CD8-positive, alpha-beta memory T cell (primary cell): ENCODE measurements at places on chromosomes 4 and X.

DNA sequence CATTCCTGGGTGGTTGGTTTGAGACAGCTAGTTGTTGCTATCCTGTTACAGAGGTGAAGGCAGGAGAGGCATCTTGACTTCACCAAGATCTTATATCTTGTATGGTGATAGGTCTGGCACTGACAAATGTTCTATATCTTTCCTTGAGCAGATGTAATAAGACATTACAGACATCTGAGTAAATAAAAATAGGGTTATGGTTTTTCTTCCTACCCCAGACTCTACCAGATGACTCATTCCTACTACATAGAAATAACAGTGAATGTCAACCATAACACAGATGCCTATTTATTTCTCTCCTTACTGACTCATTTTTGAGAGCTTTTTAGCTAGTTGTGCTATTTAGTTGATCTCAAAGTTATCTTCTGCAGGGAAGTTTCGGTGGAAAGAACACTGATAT, 21.9 kb downstream of the HNRNPH2 start:
- H3K36me3 ChIP-seq = no peaks in the 10 kb centered on the region
- DNase-seq = no peak
- H3K27me3 ChIP-seq = no peaks in the 10 kb centered on the region
- H3K4me1 ChIP-seq = no peaks in the 10 kb centered on the region
- no peak overlapping the region for H3K27ac ChIP-seq

DNA sequence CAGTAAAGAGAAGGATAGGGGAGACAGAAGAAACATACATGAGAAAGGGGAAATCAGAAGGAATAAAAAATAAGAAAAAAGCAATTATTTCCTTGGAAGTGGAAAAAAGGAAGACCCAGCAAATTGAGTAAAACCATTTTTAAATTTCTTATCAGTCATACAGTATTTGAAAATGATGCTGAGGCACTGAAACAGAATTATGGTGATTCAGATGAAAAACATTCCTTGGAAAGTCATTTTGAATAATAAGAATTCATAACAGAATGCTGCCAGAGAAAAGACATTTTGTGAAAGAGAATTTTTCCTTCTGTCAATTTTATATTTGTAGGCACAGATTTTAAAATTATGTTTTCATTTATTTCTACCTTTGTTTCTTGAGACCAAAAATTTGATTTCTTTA, 895.5 kb upstream of the EPHA5 start:
- H3K36me3 ChIP-seq = no peaks in the 10 kb centered on the region
- no peaks in the 10 kb centered on the region for H3K27me3 ChIP-seq
- no peak for DNase-seq

- no peak overlapping the region for H3K4me3 ChIP-seq
- H3K27ac ChIP-seq = no peak overlapping the region
- no peaks in the 10 kb centered on the region for H3K4me1 ChIP-seq
Observed at GRCh38 chr4:148069086-148069894, 337.4 kb downstream of the ARHGAP10 start.

DNA sequence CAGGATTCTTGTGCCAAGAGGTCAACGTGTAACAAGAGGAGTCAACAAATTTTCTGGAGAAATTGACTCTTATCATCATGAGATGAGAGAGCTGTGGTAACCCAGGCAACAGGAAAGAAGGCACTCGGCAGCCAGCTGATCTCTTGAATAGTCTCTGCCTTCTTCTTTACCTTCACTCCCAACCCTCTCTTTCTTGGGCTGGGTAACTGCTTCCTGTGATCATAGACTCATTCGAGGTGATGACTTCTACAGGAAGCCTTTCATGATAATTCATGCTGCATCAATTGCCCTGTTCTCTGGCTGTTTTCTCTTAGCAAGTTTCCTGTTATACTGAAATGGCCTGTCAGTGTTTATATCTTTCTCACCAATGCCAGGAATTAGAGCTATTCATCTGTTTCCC, 70.8 kb upstream of the FSTL5 start:
- H3K27ac ChIP-seq = no peak overlapping the region
- no peak overlapping the region for H3K4me3 ChIP-seq
- no peaks in the 10 kb centered on the region for H3K4me1 ChIP-seq
- H3K36me3 ChIP-seq = no peaks in the 10 kb centered on the region
- no peak for DNase-seq

- H3K27ac ChIP-seq = no peak overlapping the region
- H3K27me3 ChIP-seq = no peaks in the 10 kb centered on the region
- DNase-seq = no peak
- H3K4me3 ChIP-seq = no peak overlapping the region
Observed at GRCh38 chr4:11912886-11913285, 484.2 kb upstream of the HS3ST1 start.

GRCh38 chr4:6252051-6252450, 17.6 kb upstream of the WFS1 start:
- H3K27ac ChIP-seq = no peak overlapping the region
- H3K4me3 ChIP-seq = no peak overlapping the region
- no peak for DNase-seq
- peaks cover 4% of the 10 kb centered on the region for H3K4me1 ChIP-seq
- no peaks in the 10 kb centered on the region for H3K36me3 ChIP-seq

GRCh38 chr4:95415346-95415771, 133.4 kb downstream of the UNC5C start:
- DNase-seq = no peak
- no peaks in the 10 kb centered on the region for H3K36me3 ChIP-seq
- H3K27me3 ChIP-seq = no peaks in the 10 kb centered on the region
- no peaks in the 10 kb centered on the region for H3K4me1 ChIP-seq

- H3K4me3 ChIP-seq = no peak overlapping the region
- no peak for DNase-seq
- H3K4me1 ChIP-seq = no peaks in the 10 kb centered on the region
- peaks cover 5% of the 10 kb centered on the region for H3K36me3 ChIP-seq
- H3K27me3 ChIP-seq = no peaks in the 10 kb centered on the region
Observed at GRCh38 chr4:102299354-102300107, 45.8 kb downstream of the SLC39A8 start.

DNA sequence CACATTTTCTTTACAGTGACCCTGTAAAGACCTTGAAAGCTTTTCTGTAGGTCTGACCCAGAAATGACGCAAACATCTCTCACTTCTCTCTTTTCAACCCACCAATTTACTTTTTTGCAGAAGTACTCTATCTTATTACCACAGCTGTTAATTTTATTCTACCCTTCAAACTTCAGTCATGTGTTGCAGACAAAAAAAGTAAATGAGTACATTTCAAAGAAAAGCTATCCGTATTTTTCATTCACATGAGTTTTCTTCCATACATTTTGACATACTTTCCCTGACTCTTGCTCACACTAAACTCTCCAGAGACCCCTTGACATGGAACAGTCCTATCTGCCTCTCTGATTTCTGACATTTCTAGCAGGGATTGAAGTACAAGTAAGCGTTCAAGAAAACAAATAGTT, 51.7 kb downstream of the SLC7A11 start:
- DNase-seq = no peak
- H3K4me1 ChIP-seq = no peaks in the 10 kb centered on the region
- H3K27me3 ChIP-seq = no peaks in the 10 kb centered on the region
- H3K4me3 ChIP-seq = no peak overlapping the region
- H3K27ac ChIP-seq = no peak overlapping the region
- no peaks in the 10 kb centered on the region for H3K36me3 ChIP-seq

- H3K4me3 ChIP-seq = no peak overlapping the region
- H3K36me3 ChIP-seq = no peaks in the 10 kb centered on the region
- no peaks in the 10 kb centered on the region for H3K27me3 ChIP-seq
- DNase-seq = no peak
- no peak overlapping the region for H3K27ac ChIP-seq
Observed at GRCh38 chrX:86039625-86040568, 7.5 kb downstream of the CHM start.

- no peak for DNase-seq
- no peak overlapping the region for H3K4me3 ChIP-seq
- H3K4me1 ChIP-seq = no peaks in the 10 kb centered on the region
- H3K36me3 ChIP-seq = no peaks in the 10 kb centered on the region
- H3K27me3 ChIP-seq = no peaks in the 10 kb centered on the region
- H3K27ac ChIP-seq = no peak overlapping the region
Observed at GRCh38 chrX:30714138-30714537, 60.9 kb downstream of the GK start.

- H3K27ac ChIP-seq = no peak overlapping the region
- no peak overlapping the region for H3K4me3 ChIP-seq
- H3K27me3 ChIP-seq = no peaks in the 10 kb centered on the region
- H3K36me3 ChIP-seq = no peaks in the 10 kb centered on the region
- no peaks in the 10 kb centered on the region for H3K4me1 ChIP-seq
- DNase-seq = no peak
Observed at GRCh38 chr4:111187108-111187507, 564.2 kb upstream of the PITX2 start.

DNA sequence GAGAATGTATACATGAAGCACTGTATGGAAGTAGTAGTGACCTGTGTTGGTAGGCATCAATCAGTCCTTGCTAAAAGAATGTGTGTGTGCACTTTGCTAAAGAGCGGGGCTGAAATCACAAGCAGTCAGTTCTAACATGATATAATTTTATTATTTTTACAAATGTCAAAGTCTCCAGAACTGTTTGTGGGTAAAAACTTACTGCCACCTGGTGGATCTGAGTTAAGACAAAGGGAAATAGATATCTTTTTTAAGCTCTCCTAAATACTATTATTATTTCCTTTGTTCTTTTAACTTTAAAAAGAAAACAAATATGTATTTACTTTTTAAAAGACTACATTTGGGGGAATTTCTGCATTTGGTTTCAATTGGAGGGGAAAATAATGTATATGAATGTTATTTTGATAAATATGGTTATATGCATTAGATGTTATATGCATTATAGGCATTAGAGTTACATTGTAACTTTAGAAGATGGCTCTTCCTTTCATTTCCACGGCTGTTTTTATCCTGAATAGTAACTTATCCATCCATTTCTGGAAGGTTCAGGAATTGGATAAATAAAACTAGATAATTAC, 7.8 kb upstream of the CLOCK start:
- no peak for DNase-seq
- no peak overlapping the region for H3K27ac ChIP-seq
- peaks cover 5% of the 10 kb centered on the region for H3K4me1 ChIP-seq
- no peaks in the 10 kb centered on the region for H3K36me3 ChIP-seq
- H3K4me3 ChIP-seq = no peak overlapping the region

DNA sequence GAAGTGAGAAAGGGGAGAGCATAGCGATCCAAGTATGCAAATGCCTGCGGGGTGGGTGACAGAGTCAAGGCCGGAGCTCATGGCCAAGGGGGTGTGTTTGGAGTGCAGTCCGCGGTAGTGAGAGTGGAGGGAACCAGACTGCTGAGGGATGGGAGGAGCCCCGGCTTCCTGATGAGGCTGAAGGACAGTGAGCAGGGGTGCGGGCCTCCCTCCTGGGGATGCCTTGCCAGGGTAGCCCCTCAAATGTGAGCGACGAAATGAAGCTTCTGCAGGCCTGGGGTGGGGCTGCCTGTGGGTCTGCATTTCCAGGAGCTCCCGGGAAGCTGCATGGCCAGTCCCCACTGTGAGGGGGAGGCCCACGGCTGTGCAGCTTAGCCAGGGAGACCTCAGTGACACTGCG, 45.0 kb downstream of the PSAPL1 start:
- no peak overlapping the region for H3K4me3 ChIP-seq
- no peak overlapping the region for H3K27ac ChIP-seq

DNA sequence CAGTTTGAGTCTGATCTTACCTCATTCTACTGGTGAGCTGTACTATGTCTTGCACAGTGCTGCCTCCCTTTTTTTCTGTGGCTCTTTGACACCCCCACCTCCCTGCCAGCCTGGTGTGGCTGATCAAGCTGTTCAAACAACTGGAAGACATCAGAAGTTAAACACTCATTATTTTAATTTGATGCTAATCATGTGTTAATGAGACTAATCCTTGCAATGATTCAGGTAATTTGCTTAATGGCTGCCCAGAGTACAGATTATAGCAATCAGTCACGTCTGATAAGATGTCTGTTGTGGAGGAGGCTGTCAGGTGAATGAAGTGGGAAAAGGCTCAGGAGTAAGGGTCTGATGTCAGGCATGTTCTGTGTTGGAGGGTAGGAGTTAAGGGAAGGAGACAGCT, 87.4 kb upstream of the GK2 start:
- H3K4me1 ChIP-seq = no peaks in the 10 kb centered on the region
- H3K36me3 ChIP-seq = no peaks in the 10 kb centered on the region
- no peak overlapping the region for H3K27ac ChIP-seq
- no peak overlapping the region for H3K4me3 ChIP-seq
- DNase-seq = no peak

GRCh38 chrX:15797707-15798106, 7.4 kb downstream of the ZRSR2 start:
- no peak for DNase-seq
- peaks cover 5% of the 10 kb centered on the region for H3K36me3 ChIP-seq
- H3K4me3 ChIP-seq = no peak overlapping the region
- peaks cover 6% of the 10 kb centered on the region for H3K4me1 ChIP-seq

DNA sequence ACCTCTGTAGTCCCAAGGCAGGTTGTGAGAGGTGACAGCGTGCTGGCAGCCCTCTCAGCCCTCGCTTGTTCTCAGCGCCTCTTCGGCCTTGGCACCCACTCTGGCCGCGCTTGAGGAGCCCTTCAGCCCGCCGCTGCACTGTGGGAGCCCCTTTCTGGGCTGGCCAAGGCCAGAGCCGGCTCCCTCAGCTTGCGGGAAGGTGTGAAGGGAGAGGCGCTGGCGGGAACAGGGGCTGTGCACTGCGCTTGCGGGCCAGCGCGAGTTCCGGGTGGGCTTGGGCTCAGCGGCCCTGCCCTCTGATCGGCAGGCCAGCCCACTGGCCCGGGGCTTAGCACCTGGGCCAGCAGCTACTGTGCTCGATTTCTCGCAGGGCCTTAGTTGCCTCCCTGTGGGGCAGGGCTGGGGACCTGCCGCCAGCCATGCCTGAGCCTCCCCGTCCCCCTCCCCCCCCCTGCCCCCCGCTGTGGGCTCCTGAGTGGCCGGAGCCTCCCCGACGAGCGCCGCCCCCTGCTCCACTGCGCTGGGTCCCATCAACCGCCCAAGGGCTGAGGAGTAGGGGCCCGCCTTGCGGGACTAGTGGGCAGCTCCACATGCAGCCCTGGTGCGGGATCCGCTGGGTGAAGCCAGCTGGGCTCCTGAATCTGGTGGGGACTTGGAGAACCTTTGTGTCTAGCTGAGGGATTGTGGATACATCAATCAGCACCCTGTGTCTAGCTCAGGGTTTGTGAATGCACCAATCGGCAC, 347.6 kb downstream of the KLHL13 start:
- no peaks in the 10 kb centered on the region for H3K36me3 ChIP-seq
- H3K4me1 ChIP-seq = no peaks in the 10 kb centered on the region
- H3K4me3 ChIP-seq = no peak overlapping the region
- no peak overlapping the region for H3K27ac ChIP-seq
- H3K27me3 ChIP-seq = no peaks in the 10 kb centered on the region

GRCh38 chr4:173243321-173243720, 74.7 kb downstream of the GALNT7 start:
- H3K27me3 ChIP-seq = no peaks in the 10 kb centered on the region
- no peak for DNase-seq
- no peak overlapping the region for H3K27ac ChIP-seq
- H3K36me3 ChIP-seq = no peaks in the 10 kb centered on the region

DNA sequence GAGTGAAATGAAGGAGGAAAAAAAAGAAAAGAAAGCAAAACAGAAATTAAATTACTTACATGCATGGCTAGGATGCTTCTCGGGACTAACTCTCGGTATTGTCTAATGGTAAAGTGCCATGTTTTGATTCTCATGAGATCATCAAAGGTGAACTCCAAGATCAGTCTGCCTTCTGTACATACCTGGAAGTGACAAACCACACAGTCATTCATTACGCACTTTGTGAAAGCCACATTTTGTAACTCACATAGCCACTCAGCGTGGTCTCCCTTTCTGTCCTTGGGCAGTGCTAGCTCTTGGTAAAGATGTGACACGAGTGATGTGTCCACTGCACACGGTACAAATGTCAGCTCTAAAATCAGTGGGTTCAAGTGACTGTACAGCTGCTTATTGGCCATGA, 309.8 kb downstream of the LDB2 start:
- no peak overlapping the region for H3K4me3 ChIP-seq
- H3K27me3 ChIP-seq = no peaks in the 10 kb centered on the region
- no peak for DNase-seq
- no peaks in the 10 kb centered on the region for H3K36me3 ChIP-seq
